ENCODE measurements at places on chromosomes 11 and 22.

DNA sequence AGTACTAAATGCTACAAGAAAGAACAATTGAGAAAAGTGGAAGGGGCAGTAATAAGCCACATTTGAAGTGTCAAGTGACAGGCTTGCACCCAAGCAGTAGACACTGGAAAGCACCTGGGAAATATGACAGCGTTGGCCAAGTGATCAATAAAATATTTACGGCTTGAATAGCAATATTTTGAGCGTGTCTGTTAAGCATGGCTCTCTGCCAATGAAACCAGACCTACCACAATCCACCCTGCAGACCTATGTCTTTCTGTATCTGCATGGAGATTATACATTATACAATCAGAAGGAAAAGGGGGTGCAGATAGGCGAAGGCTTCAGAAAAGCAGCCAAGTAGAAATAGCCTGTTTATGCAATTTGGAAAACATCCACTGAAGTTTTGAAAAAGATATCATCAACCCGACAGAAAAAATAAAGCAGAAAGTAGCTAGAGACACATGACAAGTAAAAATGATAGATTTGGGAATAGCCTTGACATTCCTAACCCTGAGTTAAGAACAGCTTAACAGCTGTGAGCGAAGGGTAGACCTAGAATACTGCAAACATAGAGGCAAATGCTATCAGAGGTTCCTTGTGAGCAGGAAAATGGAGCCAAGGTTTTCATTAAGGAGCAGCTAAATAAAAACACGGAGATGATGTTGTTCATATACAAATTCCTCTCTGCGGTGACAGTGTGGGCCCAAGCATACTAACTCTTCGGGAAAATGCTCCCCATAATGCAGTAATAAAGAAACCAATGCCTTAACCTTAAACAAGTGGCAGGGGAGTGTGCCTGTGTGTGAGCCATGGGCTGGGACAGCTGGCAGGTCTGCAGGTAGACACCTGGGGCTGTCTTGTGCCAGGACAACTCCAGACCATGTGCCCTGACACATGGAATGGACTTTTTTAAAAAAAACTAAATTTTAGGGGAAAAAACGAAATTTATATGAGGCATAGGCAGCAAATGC, 71.3 kb downstream of the ETS1 start:
- no peak for DNase-seq

GRCh38 chr22:45775569-45776312, 104.1 kb downstream of the ATXN10 start:
- DNase-seq = no peak

DNA sequence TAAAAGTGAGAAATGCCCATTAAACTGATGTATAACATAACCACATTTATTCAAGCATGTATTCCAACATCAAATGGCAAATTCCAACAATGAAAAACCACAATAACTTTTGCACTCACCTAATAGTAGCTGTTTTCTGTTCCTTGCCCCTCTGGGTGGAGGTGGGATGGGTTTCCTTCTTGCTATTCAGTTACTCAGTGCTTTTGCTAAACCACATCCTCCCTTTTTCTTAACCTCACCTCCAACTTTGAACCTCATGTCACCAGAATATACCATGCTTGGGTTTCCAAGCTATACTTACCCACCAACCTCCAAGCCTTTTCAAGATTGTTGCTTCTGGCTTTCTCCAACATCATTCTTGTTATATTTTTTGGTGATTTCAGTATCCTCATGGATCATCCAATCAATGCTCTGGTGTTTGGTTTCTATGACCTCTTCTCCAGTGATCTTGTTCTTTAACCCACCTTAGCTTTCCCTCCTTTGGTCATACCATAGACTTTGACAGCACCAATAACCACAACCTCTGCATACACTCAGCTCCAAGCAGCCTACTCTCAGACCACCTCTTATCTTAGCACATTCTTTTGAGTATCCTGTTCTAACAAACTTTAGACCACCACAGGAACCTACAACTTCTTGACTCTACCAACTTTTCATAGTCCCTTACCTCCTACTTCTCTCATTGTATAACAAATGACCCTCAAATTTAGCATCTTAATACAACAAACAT, 3.2 kb upstream of the CCDC15 start:
- DNase-seq = no peak

GRCh38 chr11:93020248-93021046, 51.0 kb downstream of the MTNR1B start:
- DNase-seq = peak; percentile 22

GRCh38 chr11:27358296-27358695, 4.7 kb downstream of the CCDC34 start:
- no peak for DNase-seq

DNA sequence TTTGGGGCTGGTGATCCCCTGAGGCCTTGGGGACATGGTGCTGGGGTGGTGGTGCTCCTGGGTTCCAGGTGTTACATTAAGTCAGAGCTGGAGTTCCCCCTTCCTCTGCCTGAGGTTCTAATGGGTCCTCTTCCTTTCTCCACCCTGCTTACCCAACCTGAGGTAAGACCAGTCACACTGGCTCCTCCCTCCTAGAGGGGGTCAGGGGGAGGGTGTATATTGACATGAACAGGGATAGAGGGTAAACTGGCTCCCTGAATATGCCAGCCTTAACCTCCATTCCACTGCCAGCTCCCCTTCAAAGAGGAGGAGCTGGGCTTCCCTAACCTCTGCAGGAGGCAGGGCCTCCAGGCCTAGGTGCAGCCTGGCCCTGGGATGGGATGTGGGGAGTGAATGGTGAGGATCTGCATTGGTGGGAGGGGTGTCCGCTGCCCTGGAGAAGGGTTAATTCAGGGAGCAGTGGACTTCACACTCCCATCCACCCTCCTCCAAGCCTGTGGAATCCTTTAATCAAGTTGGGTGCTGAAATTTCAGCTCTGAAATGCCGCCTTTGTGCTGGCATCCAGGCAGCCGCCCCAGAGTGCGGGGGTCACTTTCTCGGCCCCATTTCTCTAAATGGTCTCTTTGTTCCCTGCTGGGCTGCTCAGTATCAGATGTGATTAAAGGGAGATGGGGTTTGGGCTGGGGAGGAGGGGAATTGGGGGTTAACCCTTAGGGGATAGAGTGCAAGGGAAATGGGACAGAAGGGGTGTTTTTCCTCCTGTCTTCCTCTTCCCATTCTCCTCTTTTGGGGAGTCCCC, 15.2 kb downstream of the POLR2F start:
- DNase-seq = no peak

DNA sequence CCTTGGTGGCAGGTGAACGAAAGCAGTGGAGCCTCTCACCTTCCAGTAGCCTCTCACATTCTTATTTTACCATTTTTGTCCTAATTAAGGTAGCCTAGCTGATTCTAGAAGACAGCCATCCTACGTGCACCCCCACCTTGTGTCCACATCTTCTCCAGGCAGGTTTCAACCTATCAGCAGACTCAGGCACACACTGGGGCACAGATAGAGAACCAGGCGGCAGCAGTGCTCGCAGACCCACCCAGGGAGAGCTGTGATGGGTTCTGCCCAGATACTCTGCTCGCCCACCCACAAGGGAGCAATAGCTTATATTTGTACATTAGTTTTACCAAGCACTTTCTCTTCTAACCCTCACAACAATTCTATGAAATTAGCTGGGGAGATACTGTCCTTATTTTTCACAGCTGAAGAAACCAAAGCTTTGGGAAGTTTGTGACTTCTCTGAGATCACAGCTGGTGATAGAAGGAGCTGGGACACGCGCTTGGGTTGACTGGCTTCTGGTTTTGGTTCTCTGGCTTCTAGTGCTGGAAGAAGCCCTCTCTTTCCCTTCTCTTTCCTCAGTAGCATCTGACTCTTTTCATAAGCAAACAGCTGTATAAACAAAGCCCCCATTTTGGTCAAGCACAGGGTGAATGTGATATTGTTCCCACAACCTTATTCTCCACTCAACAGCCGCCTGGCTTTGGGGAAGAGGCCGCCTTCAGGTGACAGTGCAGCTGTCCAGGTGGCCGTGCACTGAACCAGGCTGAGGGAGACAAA, 36.9 kb downstream of the PPP2R1B start:
- DNase-seq = no peak

DNA sequence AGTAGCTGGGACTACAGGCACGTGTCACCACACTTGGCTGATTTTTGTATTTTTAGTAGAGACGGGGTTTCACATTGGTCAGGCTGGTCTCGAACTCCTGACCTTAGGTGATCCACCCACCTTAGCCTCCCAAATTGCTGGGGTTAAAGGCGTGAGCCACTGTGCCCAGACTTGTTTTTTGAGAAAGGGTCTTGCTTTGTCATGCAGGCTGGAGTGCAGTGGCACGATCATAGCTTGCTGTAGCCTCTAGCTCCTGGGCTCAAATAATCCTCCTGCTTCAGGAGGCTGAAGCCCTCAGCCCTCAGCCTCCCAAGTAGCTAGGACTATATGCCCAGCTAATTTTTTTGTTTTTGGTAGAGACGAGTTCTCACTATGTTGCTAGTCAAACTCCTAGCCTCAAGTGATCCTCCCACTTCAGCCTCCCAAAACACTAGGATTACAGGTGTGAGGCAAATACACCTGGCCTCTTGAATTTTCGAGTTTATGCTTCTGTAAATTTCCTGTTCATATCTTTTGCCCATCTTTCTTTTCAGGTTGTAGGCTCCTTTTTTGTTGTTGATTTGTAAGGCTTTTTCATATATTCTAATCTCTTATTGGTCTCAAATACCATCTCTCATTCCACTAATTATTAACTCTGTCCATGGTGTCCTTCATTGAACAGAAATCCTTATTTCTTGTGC, 3.4 kb upstream of the RBM4B start:
- DNase-seq = no peak

GRCh38 chr22:27183474-27183873, 526.1 kb downstream of the MIAT start:
- no peak for DNase-seq

DNA sequence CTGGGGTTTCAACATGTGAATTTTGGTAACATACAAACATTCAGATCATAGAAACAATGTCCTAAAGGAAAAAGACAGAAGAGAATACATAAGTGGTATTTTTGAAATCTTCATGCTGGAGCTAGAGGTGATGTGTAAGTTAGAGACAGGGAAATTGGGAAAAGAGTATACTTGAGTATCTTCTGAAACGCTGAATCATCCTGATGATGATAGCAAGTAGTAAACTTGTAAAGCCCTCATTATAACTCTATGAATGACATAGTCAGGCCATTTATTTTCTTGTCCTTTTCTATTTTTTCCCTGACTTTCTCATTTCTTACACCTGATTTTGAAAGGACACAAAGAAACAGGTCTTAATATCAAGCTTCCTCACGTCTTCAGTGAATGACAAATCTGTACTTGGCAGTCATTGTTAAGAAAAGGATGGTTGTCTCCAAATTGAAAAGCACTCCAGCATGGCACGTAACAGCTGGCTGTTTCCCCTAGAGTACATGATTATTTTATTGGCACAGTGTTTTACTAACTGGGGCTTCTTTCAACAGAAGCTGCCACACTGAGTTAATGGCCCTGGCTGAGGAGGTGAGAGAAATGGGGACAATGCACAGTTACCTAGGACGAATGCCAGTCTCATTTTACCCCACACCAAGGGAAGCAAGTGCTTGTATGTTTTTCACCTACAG, 140.7 kb upstream of the CTSC start:
- DNase-seq = no peak

DNA sequence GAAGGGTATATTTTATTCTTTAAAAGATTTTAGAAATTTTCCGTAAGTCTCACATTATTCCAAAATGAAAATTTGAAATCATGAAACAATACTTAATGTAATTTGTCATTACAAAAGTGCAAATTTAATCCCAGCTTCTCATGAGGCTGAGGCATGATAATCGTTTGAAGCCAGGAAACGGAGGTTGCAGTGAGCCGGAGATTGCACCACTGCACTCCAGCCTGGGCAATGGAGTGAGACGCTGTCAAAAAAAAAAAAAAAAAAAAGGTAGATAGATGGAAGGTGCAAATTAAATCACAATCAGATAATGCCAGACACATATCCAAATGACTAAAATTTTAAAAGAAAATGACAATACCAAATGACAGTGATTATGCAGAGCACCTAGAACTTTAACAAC, 644.2 kb downstream of the FAM181B start:
- DNase-seq = no peak

DNA sequence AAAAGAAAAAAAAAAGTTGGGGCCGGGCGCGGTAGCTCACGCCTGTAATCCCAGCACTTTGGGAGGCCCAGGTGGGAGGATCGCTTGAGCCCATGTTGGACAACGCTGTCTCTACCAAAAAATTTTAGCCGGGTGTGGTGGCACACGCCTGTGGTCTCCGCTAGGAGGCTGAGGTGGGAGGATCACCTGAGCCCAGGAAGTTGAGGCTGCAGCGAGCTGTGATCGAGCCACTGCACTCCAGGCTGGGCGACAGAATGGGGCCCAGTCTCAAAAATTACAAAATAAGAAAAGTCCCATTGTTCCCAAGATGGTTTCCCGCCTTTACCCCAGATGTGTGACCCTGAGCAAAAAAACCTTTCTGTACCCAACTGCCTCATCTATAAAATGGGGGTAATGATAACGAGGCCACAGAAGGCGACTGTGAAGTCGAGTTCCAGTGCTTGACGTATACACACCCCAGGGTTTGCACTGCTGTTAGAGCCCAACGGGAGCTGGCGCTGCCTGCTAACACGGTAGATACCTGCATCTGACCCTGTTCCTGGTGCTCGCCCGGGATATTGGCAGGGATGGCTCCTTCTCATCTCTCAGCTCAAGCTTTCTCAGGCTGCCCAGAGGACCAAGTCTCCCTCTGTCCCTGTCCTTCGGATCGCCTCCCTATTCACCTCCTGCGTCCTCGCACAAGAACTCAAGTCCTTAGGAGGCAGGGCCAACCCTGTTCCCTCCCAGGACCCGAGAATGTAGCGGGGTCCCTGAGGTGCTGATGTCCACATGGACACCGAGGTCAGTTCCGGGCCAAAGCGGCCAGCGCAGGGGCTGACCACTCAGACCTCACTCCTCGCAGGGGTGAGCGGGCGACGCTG, 1.1 kb upstream of the RPLP2 start:
- DNase-seq = no peak

DNA sequence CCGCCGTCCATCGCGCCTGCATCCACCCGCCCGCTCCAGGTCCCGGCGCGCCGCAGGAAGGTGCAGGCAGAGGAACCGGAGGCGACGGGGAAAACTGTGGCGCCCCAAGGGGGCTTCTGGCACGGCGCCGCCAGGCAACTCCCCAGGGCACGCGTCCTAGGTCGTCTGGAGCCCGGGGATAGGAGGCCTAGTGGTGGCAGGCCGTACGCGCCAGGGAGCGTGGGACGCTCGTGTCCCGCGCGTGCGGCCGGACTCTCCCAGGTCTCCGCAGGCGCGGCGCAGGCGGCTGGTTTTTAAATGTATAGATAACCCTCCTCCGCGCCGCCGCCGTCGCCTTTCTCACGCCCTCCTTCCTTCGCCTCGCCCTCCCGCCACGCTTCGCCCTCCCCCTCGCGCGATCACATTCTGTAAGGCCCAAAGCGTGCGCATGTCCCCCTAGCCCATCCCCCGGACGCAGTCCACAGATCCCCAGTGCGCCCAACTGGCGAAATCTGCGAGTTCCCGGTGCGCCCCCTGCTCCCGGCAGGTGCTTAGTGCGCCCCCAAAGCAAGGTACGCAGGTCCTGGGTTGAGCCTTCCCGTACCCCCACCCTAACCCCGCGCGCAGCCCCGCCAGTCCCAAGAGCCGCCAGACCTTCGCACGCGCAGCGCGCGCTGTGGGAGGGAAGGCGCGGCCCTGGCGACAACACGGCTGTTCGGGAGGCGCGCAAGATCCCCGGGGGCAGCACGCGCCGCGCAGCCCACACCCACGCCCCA, at the start of gene ASCL2:
ASCL2 (minus strand) TSS at position 267 of the 755 bp plus-strand sequence; CDS start at position 11, 256 bp downstream.
- DNase-seq = no peak

- no peak for DNase-seq
Observed at GRCh38 chr11:34633990-34634693, 13.2 kb downstream of the EHF start.

Data from fibroblast of skin of left quadriceps (primary cell).